ENCODE measurements at places on chromosomes 6 and 20.

GRCh38 chr6:22966691-22967422 lies 397.5 kb downstream of the HDGFL1 start:
- no peaks in the 10 kb centered on the region for H3K27me3 ChIP-seq
- DNase-seq: no peak
- H3K27ac ChIP-seq: no peak overlapping the region

DNA sequence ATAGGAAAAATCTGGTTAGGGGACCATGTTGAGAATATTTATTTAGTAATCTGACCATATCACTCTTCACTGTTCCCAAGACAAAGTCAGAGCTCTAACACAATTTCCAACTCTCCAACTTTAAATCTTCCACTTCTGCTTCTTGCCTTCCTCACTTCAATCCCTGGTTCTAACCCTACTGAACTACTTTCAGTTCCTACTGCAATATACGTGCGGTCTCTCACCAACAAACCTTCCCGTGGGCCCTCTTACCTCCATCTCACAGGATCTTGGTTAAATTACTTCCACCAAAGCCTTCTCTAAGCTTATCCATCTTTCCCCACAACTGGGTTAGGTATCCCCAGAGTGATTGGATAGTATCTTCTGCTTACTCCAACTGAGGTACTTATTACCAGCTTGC lies 8.0 kb downstream of the EIF2S2 start:
- H3K4me1 ChIP-seq: no peaks in the 10 kb centered on the region
- no peaks in the 10 kb centered on the region for H3K27me3 ChIP-seq
- no peak overlapping the region for H3K4me3 ChIP-seq
- H3K27ac ChIP-seq: no peak overlapping the region
- DNase-seq: no peak
- peaks cover 35% of the 10 kb centered on the region for H3K36me3 ChIP-seq

DNA sequence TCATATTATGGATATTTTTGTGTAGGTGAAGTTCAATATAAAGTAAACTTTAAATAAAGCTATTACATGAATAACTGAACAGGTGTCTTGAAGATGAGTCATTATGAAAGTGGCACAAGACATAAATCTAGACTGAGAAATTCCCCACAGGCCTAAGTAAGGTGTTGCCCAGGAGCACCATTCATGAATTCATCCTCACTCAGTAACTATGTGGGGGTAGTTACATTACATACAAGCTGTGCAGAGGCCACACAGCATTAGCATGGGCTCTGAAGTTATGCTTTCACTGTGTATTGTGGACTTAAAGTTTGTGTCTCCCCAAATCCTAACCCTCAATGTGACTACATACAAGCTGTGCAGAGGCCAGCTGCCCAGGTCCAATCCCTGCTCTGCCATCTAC lies 65.9 kb downstream of the BCAS1 start:
- no peak overlapping the region for H3K27ac ChIP-seq
- H3K27me3 ChIP-seq: no peaks in the 10 kb centered on the region
- H3K4me1 ChIP-seq: no peaks in the 10 kb centered on the region

- DNase-seq: no peak
- no peaks in the 10 kb centered on the region for H3K27me3 ChIP-seq
- no peaks in the 10 kb centered on the region for H3K36me3 ChIP-seq
Observed at GRCh38 chr6:24339932-24340331, 17.9 kb downstream of the DCDC2 start.

DNA sequence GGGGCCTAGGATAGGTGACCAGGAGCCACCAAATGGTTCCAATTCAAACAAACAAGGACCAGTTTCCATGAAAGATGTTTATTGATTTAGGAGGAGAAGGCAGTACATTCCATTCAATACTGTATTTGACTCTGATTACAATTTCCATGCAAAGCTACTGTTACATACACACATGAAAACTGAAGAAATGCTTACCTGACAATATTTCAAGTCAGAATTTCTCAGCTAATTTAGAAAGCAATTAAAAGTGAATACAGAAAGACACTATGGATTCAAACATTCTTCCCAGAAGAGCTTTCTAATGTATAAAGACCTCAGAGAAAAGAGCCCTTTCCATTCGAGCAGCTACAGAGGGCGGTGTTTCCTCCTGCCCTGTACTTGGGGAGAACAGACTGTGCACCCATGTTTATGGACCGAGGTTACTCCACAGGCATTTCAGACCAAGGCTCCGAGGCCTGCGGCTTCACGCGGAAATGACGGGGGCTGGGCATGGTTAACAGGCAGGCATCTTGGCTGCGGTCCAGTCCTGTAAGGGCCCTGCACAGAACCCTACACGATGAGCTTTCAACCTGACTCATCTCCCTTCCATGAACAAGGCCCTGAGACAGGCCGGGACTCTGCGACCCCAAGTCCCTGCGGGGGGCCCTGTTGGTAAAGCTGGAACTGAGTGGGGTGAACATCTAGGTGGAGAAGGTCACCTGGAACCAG lies 25.7 kb upstream of the TCFL5 start:
- H3K27me3 ChIP-seq: no peaks in the 10 kb centered on the region
- no peak overlapping the region for H3K4me3 ChIP-seq
- peak; percentile 51 for DNase-seq
- H3K27ac ChIP-seq: no peak overlapping the region
- peaks cover 67% of the 10 kb centered on the region for H3K36me3 ChIP-seq
- peaks cover 7% of the 10 kb centered on the region for H3K4me1 ChIP-seq

DNA sequence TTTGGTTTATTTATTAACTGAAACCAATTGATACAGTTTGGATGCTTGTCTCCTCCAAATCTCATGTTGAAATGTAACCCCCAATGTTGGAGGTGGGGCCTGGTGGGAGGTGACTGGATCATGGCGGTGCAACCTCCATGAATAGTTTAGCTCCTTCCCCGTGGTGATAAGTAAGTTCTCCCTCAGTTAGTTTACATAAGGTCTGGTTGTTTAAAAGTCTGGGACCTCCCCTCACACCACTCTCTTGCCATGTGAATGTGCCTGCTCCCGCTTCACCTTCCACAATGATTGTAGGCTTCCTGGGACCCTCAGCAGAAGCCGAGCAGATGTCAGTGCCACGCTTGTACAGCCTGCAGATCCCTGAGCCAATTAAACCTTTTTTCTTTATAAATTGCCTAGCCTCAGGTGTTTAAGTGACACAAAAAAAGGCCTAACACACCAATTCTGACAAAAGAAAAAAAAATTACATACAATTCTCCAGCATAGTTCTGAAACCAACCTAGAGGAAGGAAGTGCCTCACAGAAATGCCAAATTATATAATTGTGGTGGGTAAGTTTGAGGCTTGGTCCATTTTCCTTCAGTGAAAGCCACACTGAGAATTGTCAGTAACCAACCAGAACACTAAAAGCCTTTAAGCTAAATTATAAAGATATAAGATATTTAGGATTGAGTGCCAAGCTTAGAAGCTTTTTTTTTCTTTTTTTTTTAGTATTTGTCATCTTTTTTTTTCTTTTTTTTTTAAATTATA lies 15.0 kb downstream of the MAP7 start:
- H3K27me3 ChIP-seq: no peaks in the 10 kb centered on the region
- H3K4me3 ChIP-seq: no peak overlapping the region
- no peak overlapping the region for H3K27ac ChIP-seq
- H3K36me3 ChIP-seq: no peaks in the 10 kb centered on the region
- no peak for DNase-seq

DNA sequence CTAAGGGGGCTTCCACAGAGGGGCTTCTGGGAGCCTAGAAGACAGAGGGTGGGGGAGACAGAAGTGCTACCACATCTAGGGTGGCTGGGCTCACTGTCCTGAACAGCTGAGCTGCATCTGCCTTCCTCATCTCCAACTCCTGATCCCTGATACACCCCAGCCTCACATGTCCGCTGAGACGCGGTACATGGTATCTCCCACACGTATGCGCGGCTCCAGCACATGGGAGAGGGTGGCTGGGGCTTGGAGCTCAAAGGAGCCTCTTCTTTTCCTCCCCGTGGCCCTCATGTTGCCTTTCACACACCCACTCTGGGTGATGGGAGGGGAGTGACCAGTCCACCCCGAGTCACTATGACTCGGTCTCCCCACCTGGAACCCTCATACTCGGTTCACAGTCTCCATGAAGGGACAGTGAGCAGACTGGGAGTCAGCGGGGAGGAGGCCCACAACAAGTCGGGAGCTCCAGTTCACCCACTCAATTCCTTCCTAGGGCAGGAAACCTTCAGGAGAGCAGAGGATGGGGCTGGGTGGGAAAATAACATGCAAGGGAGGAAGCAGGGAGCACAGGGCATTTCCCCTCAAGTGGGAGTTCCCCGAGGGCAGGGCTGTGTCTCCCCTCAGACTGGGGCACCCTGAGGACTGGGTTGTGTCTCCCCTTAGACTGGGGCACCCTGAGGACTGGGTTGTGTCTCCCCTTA lies 61.7 kb downstream of the MRPL14 start:
- H3K4me3 ChIP-seq: no peak overlapping the region
- H3K27ac ChIP-seq: no peak overlapping the region
- DNase-seq: no peak
- peaks cover 2% of the 10 kb centered on the region for H3K36me3 ChIP-seq
- H3K4me1 ChIP-seq: peaks cover 27% of the 10 kb centered on the region

DNA sequence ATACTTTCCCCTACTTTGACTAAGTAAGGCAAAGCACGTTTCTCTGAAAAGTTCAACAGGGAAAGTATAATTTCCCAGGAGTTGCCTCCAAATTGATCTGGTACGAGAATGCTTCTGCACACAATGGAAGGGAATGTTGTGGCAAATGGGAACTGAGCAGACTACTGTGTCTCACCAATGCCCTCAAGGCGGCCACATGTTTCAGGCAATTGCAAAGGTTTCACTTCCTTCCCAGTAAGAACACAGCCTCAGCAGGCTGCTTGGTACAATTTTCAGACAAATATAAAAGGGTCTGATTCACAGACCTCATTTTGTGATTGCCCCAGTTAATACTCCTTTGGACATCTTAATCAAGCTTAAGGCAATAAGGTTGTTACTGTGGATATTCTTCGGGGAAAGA lies 71.2 kb downstream of the KIAA0319 start:
- peaks cover 5% of the 10 kb centered on the region for H3K36me3 ChIP-seq
- H3K27me3 ChIP-seq: no peaks in the 10 kb centered on the region
- peak; percentile 6 for DNase-seq
- no peak overlapping the region for H3K27ac ChIP-seq

- H3K4me3 ChIP-seq: no peak overlapping the region
- DNase-seq: no peak
- H3K27me3 ChIP-seq: no peaks in the 10 kb centered on the region
- H3K27ac ChIP-seq: no peak overlapping the region
- peaks cover 11% of the 10 kb centered on the region for H3K4me1 ChIP-seq
- H3K36me3 ChIP-seq: peaks cover 31% of the 10 kb centered on the region
Observed at GRCh38 chr6:31142361-31142761, 3.5 kb upstream of the PSORS1C2 start.

DNA sequence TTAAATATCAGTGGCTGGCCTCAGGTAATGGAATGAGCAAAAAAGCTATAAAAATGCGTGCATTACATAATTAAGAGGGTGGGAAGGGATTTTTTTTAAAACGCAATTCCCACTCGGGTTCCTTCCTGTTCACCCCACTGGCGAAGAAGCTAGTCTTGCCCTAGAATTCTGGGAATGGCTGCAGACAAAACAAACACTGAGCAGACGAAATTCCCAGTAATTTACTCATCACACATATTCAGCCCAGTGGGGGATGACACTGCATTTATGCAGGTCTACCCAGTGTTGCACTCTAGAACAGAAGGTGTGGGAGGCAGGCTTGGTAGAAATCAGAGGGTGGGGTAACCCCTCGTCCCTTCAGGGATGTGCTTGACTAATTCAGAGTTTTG lies 2695.0 kb upstream of the DEFB115 start:
- peaks cover 8% of the 10 kb centered on the region for H3K36me3 ChIP-seq
- DNase-seq: no peak
- no peak overlapping the region for H3K27ac ChIP-seq
- H3K27me3 ChIP-seq: no peaks in the 10 kb centered on the region

DNA sequence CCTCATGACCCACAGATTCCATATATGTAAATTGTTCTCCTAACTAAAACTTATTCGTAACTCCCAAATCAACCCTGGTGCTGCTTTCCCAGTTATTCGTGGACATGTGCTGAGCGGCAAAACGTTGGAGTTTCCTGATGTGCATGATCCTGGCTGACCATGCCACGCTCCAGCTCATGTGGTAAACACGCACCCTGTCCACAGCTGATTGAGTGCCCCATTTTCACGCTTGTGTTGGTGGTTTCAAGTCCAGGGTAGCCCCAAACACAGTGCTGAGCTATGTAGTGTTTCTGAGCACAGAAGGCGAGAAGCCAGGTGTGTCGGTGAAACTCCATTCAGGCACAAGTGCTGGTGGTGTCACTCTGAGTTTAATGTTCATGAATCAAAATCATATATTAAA lies 19.1 kb upstream of the FOXC1 start:
- H3K27ac ChIP-seq: no peak overlapping the region
- H3K27me3 ChIP-seq: peaks cover 27% of the 10 kb centered on the region
- no peaks in the 10 kb centered on the region for H3K36me3 ChIP-seq
- peaks cover 10% of the 10 kb centered on the region for H3K4me1 ChIP-seq

DNA sequence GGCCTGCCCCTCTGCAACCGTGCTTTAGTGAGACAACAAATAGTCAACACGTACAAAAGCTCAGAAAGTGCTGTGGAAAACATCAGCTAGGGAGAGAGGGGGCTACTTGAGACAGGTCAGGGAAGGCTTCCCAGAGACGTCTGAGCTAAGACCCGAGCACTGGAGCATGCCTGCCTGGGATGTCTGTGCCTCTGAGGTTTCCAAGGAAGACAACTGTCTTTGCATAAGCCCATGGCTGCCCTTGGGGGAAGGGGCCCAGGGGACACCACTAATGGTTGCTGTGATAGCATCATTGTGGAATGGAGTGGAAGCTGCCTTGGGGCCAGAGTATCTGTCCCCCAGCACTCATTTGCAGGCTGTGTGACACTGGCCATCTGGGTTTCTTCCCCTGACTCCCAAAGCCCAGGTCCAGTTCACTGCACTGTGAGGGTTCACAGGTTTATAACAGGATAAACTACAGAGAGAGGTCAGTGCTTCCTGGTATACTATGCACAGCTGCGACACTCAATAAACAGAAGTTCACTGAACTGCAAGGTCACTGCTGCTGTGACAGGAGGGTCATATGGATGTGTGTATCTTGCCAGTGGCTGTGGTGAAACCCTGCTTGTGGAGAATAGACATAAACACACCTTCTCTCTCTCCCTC lies 1.5 kb upstream of the ARFGEF2 start:
- no peaks in the 10 kb centered on the region for H3K27me3 ChIP-seq
- no peak overlapping the region for H3K27ac ChIP-seq
- no peak for DNase-seq
- H3K4me1 ChIP-seq: peaks cover 13% of the 10 kb centered on the region
- no peak overlapping the region for H3K4me3 ChIP-seq

GRCh38 chr6:2563635-2564034 lies 187.1 kb downstream of the MYLK4 start:
- H3K36me3 ChIP-seq: no peaks in the 10 kb centered on the region
- H3K4me3 ChIP-seq: no peak overlapping the region
- no peaks in the 10 kb centered on the region for H3K27me3 ChIP-seq
- H3K4me1 ChIP-seq: peaks cover 10% of the 10 kb centered on the region
- no peak for DNase-seq

Data from spinal cord (tissue), 10 donors.